ACHN (cell line): ENCODE measurements at places on chromosomes 5 and 9.
A peak's percentile ranks its signal among the peaks of the same experiment; 100 is the strongest.

DNA sequence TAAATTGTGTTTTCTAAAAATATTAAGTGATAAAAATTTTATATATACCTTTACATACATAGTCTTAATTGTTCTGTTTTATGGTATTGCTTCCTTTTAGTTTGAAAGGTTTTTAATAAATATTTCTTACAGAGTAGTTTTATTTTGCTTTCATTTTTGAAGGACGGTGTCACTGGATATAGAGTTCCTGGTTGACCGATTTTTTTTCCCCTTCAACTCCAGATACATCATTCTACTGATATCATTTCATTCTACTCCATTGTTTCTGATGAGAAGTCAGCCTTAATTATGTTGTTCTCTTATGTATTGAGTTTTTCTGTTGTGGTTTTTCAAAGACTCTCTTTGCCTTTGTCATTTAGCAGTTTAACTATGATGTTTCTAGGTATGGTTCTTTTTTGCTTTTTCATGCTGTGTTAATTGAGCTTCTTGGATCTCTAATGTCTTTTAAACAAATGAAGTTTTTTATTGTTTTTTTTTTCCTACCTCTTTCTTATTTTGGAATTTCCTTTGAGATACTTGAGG, 30.4 kb downstream of the MTREX start:
- DNase-seq: peak; percentile 19

- DNase-seq: no peak
Measured at GRCh38 chr5:18114151-18114757, 480.0 kb downstream of the TAF11L14 start.

GRCh38 chr5:39209924-39210323, 9.4 kb downstream of the FYB1 start:
- DNase-seq: no peak

DNA sequence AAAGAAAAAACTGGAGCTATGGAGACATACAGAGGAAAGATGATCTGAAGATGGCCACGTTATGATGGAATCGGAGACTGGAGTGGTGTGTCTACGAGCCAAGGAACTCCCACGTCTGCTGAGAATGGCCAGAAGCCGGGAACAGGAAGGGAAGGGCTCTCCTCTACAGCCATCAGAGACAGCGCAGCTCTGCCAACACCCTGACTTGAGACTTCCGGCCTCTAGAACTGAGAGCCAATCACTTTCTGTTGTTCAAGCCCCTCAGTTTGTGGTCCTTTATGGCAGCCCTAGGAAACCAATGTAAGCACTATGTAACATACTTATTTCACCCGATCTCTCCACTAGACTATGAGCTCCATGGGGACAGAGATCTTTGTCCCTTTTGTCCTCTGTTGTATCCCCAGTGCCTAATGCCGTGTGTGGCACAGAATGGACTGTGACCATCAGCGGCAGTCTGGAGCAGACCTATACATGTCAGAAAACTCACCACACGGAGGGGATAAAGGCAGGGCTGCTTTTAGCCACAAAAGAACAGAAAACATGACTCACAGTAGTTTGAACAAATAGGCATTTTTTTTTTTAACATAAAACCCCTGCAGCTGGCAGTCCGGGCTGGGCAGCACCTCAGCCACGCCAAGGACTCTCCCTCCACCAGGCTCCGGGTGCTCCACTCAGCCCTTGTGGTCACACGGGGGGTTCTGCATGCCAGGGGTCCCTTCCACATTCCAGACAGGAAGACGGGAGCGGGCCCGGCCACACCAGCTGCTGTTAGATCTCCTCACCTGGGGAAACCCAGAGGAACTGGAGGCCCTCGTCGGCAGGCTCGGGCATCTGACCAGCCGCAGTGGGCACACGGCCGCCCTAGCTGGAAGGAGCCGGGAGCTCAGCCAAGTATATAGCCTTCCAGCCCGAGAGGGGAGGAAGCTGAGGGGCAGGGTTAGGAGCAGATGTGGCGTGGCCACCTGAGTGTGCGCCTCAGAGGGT, 16.1 kb upstream of the MXD3 start:
- DNase-seq: peak; percentile 34

DNA sequence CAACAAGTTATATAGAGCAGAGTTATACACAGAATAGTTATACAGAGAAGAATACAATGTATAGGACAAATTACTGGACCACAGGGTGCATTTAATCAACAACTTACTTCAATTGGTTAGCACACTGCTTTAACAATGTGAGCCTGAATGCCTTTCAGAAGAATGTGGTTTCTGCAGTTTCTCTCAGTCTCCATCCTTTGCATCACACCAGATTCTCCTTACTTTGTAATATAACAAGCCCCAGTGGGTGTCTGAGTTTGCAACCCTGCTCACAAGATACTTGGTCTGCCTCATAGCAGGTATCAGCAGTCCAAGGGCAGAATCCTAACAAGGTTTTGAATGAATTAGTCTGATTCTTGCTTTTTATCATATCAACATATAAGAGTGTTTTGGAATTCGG, 114.6 kb downstream of the GABRB2 start:
- DNase-seq: no peak

GRCh38 chr9:130051855-130052254, 1.9 kb upstream of the GPR107 start:
- DNase-seq: no peak

GRCh38 chr5:94544031-94544650, 74.3 kb downstream of the KIAA0825 start:
- no peak for DNase-seq

DNA sequence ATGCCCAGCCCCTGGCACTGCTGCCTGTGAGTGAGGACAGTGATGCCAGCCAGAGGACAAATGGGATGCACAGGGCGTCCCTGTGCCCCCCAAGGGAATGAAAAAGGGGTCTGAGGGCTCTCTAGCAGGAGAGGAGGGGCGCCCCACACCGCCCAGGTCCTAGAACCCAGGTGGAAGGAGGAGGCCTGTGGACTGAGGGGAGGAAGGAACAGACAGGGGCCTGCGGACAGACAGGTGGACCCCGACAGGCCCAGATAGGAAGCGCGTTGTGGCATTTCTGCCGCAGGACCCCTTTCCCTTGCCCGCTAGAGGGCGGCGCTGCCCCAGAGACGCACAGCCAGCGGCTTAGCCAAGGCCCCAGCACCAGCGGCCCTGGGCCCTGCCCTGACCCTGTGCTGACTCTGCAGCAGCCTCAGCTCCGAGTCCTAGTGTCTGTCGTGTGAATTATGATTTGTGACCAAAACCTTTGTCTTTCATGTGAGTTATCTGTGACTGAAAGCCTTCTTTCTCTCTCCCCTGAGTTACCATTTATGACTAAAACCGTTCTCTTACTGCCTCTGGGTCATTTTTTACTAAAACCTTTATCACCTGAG, 30.7 kb downstream of the TRIP13 start:
- peak; percentile 66 for DNase-seq

- no peak for DNase-seq
Measured at GRCh38 chr5:167608390-167609272, 682.8 kb upstream of the WWC1 start.

GRCh38 chr9:121369595-121370265, at the start of gene STOM:
Gene STOM, minus strand, starts transcription at chr9:121370250. Its CDS starts 63 bp downstream, at chr9:121370187.
- DNase-seq: peak; percentile 56

GRCh38 chr5:147408980-147409379, 100.9 kb downstream of the DPYSL3 start:
- no peak for DNase-seq

- DNase-seq: no peak
Measured at GRCh38 chr5:6194261-6194875, 184.0 kb downstream of the MED10 start.

DNA sequence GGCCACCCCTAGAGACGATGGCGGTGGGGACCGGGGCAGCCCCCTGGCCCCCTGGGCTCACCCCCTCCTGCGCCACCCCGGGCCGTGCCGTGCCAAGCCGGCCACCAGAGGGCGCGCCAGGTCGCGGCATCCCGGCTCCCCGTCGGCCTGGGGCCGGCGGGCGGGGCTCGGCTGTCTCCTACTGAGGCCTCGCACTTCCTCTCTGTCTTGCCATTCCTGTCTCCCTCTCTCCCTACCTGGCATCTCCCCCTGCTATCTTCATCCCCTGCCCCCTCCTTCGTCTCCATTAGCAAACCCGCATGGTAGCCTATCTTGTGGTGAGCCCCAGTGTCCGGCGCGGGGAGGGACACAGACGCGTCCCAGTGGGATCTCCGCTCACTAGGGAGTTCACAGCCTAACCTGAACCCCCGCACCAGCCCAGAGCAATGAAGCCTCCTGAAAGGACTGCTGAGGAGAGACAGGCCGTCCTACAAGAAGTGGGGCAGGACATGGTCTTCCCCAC, 29.8 kb upstream of the FABP6 start:
- DNase-seq: peak; percentile 54
